ENCODE measurements at places on chromosomes 4 and X.
A peak's percentile ranks its signal among the peaks of the same experiment; 100 is the strongest.

- DNase-seq, result no peak
Observed at GRCh38 chr4:148054275-148054674, 322.4 kb downstream of the ARHGAP10 start.

GRCh38 chr4:53365121-53365485 is 758 bp downstream of the SCFD2 start:
- peak; percentile 34 for DNase-seq

DNA sequence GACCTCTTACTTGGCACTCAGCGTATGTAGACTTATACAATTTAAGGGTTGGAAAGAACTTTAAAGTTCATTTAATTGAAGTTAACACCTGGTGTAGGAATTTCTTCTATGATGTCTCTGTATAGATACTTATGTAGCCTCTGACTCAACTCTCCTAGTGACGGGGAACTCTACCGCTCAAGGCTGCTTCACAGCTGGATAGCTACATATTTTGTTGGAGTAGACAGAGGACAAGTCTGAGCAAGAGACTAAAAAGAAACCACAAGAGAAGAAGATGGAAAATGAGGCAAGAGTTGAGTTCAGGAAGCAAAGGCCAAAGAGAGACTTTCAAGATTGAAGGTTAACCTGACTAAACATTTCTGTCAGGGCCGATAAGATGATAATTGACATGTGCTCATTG is 52.6 kb downstream of the GPR50 start:
- DNase-seq, result no peak

DNA sequence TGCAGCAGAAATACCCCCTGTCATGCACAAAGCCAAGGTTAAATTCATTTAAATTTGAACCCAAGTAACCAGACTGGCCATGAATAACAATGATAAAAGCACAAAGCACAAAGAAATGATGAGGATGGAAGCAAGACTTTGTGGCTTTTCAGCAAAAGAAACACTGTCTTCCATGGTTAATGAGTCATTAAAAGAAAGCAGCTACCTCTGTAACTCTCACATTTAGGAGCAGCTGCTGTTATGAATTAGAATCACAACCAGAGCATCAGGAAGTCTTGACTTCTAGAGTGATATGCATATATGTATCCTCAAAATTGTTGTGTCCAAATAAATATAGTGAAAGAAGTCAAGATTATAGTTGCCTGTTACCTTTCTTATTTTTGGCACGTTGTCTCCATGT is 70.7 kb upstream of the RPS6KA6 start:
- DNase-seq, result no peak

GRCh38 chrX:10904220-10904619 is 206.9 kb upstream of the HCCS start:
- no peak for DNase-seq

DNA sequence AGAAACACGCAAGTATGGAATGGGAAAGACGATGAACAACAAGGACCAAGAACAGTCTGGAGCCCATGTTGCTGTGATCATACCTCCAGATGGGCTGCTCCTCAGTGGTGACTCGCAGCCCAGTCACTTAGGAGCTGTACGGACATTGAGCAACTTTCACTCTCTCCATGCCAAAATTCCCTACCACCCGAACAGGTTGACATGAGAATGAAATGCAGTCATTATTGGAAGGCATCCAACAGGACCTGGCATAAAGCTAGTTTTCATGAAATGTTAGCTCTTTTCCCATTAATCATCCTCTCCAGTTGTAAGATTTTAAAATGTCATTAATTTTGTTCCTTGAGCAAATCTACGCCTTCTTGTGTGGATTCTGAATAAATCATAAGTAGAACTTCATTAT is 82.7 kb upstream of the GPM6B start:
- peak; percentile 8 for DNase-seq

- no peak for DNase-seq
Observed at GRCh38 chrX:107054978-107055377, 55.0 kb upstream of the MORC4 start.

DNA sequence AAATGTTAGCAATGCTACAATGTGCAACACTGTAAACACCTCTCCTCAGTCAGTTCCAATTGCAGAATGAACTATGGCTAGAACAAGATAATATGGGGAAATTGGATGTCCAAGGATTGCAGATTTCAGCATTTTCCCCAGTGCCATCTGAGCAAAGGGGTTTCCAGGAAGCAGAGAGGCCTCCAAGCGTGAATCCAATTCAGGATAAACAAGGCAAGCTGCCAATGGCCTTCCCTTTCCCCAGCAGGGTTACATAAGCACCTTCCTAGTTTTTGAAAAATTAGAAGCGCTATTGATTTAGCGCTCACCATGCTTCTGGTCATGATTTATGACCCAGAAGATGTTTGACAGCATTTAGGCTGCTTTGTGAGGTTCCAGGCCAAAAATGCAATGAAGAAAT is 223.0 kb upstream of the GATB start:
- DNase-seq, result no peak

GRCh38 chr4:83009529-83009928 is 1.1 kb downstream of the LIN54 start:
- DNase-seq, result no peak

DNA sequence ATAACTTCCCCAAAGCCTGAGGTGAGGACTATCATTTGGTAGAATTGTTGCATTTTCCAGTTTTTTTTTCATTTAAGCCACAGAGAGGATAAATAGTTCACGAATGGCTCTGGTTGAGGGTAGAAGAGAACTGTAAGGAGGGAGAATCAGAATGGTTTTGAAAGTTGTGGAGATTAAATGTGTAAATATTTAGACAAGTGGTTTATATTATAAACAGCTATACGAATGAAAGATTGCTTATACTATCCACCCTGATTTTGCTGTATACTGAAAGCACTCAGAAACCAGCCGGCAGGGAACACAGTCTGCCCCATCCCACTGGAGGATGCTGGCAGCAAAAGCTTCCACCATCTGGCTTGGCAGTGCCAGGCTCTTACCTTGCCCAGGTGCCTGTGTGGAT is 341.1 kb downstream of the RAPGEF2 start:
- no peak for DNase-seq

DNA sequence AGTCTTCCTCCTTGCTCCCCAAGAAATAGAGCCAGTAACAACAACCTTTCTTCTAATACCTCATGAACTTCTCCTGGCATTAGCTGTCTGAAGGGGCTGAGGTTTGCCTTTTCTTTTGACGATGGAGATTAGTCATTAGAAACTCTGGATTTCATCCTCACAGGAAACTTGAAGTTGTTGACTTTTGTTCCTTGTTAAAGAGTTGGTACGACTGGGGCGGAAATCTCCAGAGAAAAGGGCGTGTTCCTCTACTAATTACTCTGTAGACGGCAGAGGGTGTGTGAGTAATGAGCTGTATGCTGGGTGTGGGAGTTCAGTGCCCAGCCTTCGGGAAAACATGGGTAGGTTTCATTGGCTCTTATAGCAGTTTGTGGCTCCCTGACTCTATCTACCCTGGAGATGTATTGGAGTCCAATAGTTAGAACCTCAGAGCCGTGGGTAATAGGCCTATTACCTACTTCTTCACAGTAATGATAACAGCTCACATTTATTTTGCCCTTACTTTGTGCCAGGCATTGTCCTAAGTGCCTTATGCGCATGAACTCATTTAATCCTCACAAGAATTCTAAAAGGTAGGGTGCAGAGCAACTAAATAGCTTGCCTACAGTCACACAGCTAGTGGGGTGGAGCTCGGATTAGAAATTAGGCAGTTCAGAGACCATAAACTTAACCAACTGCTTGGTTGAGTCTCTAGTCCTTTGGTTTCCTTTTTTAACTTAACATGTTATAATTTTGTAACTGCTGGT is 23.4 kb downstream of the TMEM164 start:
- DNase-seq, result peak; percentile 36

DNA sequence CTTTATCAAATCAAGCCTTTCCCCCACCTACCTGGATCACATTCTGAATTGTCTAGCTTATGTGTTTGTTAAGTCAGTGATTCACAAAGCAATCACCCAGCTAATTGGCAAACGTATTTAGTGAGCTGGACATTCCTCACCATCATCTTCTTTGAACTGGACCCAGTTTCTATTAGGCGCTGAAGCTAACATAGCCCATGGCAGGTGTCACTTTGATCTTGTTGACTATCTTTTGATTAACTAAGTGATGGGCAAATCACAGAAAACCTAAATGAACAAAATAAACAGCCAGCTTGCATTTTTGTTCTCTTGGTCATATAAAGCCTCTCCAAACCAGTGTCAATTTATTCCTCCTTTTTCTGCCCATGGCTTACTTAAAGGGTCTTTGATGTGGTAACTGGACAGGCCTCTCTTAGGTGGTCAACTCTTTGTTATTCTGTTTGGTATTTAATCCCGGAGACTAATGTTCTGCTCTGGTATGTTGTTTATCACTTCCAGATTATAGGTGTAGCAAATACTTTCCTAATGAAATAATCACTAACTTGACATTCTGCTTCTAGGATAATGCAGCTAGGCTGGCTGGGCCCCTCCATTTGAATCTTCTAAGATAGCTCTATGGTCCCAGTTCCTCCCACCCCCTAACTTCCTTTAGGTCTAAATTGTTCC is 105.3 kb upstream of the SMIM10 start:
- DNase-seq, result no peak

DNA sequence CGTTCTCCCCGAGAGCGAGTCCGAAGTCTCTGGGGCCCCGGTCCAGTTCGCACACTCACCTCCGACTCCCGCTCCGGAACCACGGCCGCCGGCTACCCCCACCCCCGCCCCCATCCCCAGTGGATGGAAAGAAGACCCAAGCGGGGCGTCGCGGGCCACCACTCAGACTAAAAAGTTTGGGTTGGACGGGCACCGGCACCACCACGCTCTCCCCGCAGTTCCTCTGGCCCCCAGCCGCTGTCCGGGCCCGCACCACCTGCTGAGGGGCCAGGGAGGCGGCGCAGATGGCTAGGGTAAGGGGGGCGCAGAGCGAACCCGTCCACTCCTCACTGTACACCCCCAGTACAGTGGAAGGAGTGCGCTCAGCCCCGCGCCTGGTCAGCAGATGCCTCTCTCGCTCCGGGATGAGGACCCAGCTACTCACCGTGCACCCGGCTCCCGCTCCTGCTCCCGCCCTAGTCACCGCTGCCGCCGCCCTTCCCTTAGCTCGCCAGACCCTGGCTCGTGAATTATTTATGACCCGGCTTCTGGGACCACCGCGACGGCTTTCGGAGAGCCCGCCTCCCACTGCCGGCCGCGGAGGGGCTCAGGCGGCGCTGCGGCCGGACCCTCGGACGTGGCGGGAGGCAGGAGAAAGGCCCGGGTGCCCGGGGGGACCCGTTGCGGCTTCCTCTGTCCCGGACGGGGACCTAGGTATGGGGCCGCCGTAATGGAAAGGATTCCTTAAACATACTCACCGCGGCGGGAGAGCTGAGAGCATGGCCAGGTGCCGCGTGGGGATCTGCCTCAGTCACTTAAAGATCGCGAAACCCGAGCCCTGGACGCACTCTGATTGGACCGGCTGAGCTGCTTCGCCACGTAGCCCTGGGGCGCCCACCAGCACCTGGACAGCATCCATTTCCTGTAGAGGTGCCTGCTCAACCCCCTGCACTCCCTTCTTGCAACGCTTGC is at the start of gene PROM1:
PROM1 (minus strand) TSS at position 783 of the 951 bp plus-strand sequence. CDS start 8,117 bp downstream, outside the sequence.
- no peak for DNase-seq

- no peak for DNase-seq
Observed at GRCh38 chrX:151088221-151088620, 88.2 kb upstream of the GPR50 start.

DNA sequence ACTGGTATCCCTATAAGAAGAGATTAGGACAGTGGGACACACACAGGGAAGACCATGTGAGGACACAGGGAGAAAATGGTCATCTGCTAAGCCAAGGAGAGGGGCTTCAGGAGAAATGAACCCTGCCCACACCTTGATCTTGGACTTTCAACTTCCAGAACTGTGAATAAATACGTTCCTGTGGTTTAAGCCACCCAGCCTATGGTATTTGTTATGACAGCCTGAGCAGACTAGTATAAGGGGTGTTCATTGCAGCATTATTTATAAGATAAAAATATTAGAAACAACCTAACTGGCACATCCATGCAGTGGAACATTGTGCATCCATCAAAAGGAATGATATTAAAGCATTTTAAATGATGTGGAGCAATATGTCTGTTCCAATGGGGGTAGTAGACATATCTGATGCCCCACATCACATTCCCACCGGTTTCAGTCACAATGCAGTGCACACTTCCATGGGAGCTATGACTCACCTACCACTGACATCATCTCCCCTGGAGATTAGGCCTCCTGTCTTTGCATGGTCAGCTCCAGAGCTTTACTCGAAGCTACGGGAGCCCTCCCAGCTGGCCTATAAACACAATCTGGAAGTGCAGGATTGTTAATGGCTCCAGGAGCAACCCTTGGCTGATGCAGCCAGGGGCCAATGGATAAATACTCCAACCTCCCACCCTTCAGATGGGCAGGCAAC is 38.9 kb upstream of the MAMLD1 start:
- DNase-seq, result peak; percentile 57

GRCh38 chrX:134162032-134162431 is 75.0 kb upstream of the CCDC160 start:
- no peak for DNase-seq

DNA sequence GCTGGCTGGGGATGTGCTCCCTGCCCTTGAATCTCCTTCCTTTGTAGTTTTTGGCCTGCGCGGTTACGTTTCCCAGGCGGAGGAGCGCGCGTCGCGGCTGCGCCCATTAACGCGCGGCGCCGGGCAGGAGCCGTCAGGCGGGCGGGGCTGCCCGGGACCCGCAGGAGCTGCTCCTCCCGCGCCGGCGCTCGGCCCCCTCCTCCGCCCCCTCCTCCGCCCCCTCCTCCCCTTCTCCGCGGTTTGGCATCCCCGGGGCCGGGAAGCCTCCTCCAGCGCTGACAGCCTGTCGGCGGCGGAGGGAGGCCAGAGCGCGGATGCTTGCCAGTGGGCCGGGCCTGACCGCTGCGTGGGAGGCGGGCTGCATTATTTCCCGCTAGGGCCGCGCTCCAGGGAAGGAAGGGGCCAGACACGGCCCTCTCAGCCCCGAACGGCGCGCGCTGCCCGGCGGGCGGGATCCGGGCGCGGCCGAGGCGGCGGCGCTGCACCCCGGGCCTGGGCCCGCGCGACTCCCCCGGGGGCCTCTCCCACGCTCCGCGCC is at the start of gene DCLK2:
DCLK2 (plus strand) TSS at position 405 of the 538 bp plus-strand sequence. CDS start 583 bp downstream, outside the sequence.
- peak; percentile 36 for DNase-seq

- no peak for DNase-seq
Observed at GRCh38 chr4:52595001-52595400, 64.1 kb downstream of the USP46 start.

- DNase-seq, result no peak
Observed at GRCh38 chrX:134727363-134727762, 69.1 kb upstream of the PLAC1 start.

GRCh38 chr4:119930546-119930945 is 136.1 kb downstream of the MAD2L1 start:
- no peak for DNase-seq

GRCh38 chrX:129808829-129809796 is 29.4 kb downstream of the SASH3 start:
- no peak for DNase-seq

DNA sequence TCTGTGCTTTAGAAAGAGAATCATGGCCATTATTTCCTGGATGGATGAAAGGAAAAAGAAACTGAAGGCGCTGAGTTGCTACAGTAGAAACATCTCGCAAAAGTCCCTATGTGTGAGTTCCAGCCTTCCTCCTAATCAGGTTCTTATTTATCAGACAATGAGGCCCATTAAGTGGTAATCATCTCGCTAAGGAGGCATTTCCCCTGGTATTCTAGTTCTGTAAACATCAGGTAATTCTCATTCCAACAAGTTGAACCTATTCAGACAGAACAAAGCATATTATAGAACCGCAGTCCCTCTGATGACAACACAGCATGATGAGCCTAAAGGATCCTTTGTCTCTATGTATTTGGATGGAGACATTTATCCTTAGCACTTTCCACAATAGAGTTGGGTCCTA is 205.7 kb upstream of the MAOA start:
- DNase-seq, result no peak

Data from kidney capillary endothelial cell (primary cell).